ENCODE measurements at places on chromosomes 2 and 18. TPM values are rescaled to one million over a fixed set of nuclear protein-coding genes. Genes with fewer than 3 reads are reported as not detected.

Gene GRB14
- 24.1 TPM for total RNA-seq

GRCh38 chr2:10151462-10151861 lies 28.9 kb downstream of the RRM2 start:
- no peak for DNase-seq

- no peak for DNase-seq
Measured at GRCh38 chr2:11663427-11663826, 6.6 kb downstream of the NTSR2 start.

Gene FBXO48
- 0.94 TPM for total RNA-seq

DNA sequence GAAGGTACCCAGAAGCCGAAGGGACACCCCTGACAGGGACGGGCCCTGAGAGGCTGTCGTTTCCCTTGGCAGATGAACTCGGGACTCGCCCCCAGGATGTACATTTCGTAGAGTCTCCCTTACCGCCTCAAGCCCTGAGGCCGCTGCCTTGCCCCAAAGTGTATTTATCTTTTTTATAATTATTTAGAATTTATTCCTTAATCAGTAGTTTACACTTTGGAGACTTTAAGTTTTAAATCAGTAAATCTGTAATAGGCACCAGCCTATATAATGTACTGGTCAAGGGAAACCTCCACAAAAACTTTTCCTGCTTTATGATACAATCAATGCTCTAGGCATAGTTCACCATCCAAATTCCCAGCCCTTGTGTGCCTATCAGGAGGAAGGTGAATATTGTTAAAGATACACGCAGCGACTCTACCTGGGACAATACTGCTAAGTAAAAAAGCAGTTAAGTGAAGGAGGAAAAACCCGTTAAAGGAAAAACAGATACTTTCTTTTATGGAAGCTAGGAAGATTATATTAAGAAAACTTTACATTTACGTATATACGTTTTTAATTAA lies 848 bp downstream of the VRK2 start:
- no peak for DNase-seq

Gene TMEM178A
- 2.8 TPM for total RNA-seq

Gene FER1L5
- total RNA-seq = 0.07 TPM

Gene PLEK
- not detected for total RNA-seq

- DNase-seq = no peak
Measured at GRCh38 chr2:231929961-231930592, 3.9 kb upstream of the NPPC start.

Gene INO80B
- 7.0 TPM for total RNA-seq

Data from epithelial cell of proximal tubule (primary cell).